Tongue (tissue), 3 donors: ENCODE measurements at places on chromosomes 5 and 9.

DNA sequence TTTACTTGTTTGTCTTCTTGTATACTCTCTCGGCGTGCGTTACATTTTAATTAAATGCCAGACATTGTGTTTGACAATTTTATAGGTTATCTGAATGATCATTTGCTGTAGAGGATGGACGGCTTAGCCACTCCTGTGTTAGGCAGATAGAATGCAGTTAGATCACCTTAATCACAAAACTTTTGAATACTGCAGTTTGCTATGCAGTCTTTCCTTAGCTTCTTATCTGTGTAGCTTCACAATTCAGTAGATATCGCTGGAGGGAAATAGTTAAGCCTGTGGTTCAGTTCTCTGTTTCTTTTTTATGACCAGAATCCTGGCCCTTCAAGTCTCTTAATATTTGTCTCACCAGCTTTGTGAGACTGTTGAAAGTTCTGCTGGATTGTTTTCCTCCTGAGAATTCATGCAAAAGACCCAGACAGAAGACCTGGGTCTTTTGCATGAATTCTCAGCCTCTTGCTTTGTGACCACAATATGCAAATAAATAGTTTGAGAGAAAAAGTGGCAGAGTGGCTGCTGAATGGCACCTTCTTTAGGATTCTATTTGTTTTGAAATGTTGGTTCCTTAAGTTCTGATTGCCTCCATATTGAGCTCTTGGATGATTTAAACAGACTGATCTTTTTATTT, 40.2 kb downstream of the RASA1 start:
- no peak for DNase-seq

- DNase-seq = peak; percentile 75
These were observed 3.0 kb upstream of the ZBTB34 start for GRCh38 chr9:126857261-126857960.

- DNase-seq = no peak
These were observed 614.6 kb upstream of the ITGA1 start for GRCh38 chr5:52173133-52173532.

DNA sequence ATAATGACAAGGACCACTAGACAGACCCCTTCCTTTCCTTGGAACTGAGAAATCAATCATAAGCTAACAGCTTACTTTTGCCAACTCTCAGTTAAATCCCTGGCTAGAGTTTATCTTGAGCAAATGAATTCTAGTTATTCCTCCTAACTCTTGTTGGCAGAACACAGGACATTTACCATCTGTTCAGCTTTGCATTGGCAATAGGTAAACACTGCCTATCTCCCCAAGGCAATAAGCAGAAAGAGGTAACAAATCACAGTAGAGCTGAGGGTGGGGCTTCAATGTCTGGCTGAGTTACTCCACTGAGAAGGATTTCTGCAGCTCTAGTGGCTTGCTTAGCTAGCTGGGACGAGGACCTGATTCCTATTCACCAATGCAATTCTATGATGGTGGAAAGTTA, 503.3 kb upstream of the GRIA1 start:
- DNase-seq = no peak

GRCh38 chr5:102792705-102793104, 37.6 kb downstream of the PAM start:
- no peak for DNase-seq

DNA sequence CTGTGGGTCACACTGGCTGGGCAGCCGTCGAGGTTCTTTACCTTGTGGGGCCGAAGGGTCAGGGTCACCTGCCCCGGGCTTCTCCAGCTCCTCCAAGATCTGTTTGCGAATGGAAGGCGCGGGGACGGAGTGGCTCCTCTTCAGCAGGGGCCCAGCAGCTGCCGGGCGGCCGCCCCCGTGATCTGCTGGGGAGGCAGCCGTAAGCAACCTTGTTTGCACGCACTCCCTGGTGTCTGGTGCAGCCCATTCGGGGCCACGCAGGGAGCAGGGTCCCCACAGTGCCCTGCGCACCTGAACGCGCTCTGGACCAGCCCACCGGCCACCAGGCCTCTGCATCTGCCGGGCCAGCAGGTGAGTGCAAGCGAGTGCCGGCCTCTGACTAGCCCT, 34.9 kb downstream of the PNPLA7 start:
- no peak for DNase-seq

- peak; percentile 79 for DNase-seq
These were observed 94.1 kb downstream of the NFIB start for GRCh38 chr9:14219850-14220249.

DNA sequence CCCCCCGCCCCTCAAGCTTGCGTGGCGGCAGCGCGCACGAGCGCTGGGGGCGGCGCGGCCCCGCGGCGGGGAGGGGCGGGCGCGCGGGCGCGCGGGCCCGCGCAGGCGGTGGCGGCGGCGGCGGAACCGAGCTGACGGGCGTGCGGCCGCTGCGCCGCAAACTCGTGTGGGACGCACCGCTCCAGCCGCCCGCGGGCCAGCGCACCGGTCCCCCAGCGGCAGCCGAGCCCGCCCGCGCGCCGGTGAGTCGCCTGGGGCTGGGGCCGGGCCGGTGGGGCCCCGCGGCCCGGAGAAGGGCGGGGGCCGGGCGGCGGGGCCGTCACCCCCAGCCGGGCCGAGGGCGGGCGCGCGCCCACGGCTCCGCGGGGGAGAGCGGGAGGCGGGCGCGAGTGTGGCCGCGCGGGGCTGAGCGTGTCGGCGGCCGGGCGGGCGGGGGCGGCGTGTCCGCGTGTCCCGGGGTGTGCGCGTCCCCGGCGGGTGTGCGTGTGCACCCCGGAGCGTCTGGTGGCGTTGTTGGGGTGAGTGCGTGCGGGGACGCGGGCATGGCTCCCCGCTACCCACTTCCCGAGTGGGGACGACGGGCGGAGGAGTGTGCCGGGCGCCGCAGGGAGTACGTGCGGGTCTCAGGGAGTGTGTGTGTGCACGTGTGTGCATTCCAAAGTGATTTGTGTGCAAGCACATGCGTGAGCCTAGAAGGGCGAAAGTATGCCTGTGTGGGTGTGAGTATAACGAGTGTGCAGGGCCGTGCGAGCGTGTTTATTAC, at the start of gene NEK6:
Gene NEK6, plus strand, starts transcription at position 106 of the 763 bp plus-strand sequence. CDS start 44,016 bp downstream, outside the sequence.
- DNase-seq = no peak

GRCh38 chr5:181043285-181044092, 3.4 kb downstream of the BTNL9 start:
- DNase-seq = no peak

DNA sequence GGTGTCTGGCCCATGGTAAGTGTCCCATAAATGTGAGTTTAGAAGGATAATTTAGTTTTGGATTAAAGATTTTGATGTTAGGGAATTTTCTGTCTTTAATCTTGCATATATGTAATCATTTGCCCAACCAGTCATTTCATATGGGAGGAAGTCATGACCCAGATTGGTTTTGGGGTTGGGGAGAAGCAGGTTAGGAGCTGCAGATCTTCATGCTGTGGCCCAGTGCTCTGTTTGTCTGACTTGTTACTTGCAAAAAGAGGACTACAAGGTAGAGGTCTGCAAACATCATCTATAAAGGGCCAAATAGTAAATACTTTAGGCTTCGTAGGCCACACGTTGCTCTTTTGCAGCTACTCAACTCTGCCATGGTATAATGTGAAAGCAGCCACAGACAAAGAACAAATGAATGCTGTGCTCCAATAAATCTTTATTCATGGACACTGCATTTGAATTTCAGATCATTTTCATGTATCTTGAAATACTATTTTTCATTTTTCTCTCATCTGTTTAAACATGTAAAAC, 16.8 kb downstream of the OSTF1 start:
- DNase-seq = no peak

- no peak for DNase-seq
These were observed 25.9 kb downstream of the MTRR start for GRCh38 chr5:7894860-7895259.

- no peak for DNase-seq
These were observed 160.6 kb upstream of the PLCXD3 start for GRCh38 chr5:41670854-41671479.

GRCh38 chr5:168847511-168848073, 268.4 kb upstream of the PANK3 start:
- no peak for DNase-seq

GRCh38 chr9:112334432-112334841, 1.0 kb upstream of the PTBP3 start:
- DNase-seq = peak; percentile 59

GRCh38 chr5:83547161-83547560, 75.6 kb downstream of the VCAN start:
- DNase-seq = no peak

DNA sequence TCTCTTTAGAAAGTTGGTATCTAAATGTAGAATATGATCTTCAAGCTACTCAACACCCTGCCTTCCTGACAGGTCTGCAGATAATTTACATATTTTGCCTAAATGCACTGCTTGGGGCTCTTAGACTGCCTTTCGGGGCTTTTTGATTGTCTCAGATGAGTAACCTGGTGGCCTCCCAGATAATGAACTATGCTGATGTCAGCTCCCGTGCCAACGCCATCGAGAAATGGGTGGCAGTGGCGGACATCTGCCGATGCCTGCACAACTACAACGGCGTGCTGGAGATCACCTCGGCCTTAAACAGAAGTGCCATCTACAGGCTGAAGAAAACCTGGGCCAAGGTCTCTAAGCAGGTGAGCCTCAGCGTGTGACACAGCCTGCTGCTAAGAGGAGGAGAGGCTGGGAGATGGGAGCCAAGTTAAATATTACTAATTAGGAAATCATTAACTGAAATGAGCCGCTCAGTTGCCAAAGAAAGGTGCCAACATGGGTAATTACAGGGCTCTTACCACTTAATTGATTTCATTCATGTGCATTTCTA, 20.8 kb upstream of the CKMT2 start:
- DNase-seq = no peak

GRCh38 chr5:161085056-161085455, 233.0 kb upstream of the ATP10B start:
- DNase-seq = peak; percentile 59

GRCh38 chr9:36575411-36575882, 2.8 kb downstream of the MELK start:
- no peak for DNase-seq

GRCh38 chr5:171986772-171987171, 19.7 kb downstream of the FBXW11 start:
- DNase-seq = no peak

GRCh38 chr5:164051745-164052144, 546.3 kb downstream of the MAT2B start:
- no peak for DNase-seq

GRCh38 chr5:140398379-140398811, 3.2 kb upstream of the ANKHD1 start:
- DNase-seq = peak; percentile 12

- no peak for DNase-seq
These were observed 970.9 kb downstream of the TAF11L14 start for GRCh38 chr5:18605186-18605585.

DNA sequence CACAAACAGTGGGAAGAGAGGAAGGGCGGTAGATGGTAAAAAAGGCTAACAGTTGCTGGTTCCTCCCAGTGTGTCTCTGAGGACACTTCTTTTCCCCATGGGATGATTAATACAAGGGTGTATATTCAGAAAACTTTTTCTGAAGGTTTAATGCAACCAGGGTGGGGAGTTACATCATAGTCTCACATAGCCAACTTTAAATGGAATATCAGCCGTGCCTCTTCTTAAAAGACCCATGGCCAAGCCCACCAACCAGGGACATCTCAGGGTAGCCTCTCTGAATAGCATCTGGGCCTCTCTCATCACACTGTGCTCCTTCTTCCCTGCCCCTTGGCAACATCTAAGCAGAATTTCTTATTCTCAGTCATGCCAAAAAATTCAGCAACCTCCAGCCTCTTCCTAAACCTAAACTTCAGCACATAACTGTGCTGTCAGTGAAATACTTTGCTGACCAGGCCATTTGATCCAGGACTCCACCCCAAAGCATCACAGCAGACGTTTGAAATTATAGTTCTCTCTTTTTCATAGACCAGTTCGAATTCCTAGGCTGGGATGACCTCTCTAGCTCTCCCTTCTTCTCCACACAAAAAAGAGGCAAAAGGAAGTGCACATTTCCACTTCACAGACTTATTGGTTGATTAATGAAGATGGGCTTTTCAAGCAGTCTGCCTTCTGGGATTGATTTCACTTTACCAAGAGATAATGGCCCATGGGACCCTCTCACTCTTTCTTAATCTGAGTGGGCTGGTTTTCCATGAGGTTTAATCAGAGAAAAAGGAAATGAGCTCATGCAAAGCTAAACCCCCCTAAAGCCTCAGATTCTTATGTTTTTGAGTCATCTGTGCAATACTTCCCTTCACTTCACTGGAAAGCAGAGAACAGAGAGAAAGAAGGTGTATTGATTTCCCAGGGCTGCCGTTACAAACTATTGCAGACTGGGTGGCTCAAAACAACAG, 85.1 kb upstream of the RAI14 start:
- DNase-seq = peak; percentile 53

- DNase-seq = no peak
These were observed 200.2 kb downstream of the SLIT3 start for GRCh38 chr5:169100735-169101075.

GRCh38 chr9:21781656-21782055, 20.8 kb upstream of the MTAP start:
- no peak for DNase-seq

GRCh38 chr5:4229414-4230292, 634.0 kb downstream of the IRX1 start:
- DNase-seq = no peak

DNA sequence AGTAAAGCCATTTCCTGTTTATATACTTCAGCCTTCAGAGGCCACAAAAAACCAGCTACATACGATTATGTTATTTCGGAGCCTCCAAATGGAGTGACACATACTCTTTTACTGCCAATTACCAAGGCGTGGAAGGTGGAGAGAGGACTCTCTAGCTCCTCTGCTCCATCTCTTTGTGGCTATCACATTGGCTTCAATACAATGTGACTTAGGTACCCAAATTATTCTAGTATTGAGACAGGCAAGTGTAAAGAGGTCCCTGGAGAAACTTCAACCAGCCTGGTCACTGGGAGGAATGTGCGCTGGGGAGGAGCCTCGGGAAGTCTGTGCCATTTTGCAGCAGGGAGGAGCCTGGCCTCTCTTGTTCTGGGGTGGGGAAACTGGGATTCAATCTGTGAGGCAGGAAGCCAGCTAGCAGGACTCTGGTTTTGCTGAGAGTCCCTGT, 85.8 kb upstream of the TAS2R1 start:
- DNase-seq = no peak

- no peak for DNase-seq
These were observed 280.5 kb downstream of the NSG2 start for GRCh38 chr5:174325961-174326360.

DNA sequence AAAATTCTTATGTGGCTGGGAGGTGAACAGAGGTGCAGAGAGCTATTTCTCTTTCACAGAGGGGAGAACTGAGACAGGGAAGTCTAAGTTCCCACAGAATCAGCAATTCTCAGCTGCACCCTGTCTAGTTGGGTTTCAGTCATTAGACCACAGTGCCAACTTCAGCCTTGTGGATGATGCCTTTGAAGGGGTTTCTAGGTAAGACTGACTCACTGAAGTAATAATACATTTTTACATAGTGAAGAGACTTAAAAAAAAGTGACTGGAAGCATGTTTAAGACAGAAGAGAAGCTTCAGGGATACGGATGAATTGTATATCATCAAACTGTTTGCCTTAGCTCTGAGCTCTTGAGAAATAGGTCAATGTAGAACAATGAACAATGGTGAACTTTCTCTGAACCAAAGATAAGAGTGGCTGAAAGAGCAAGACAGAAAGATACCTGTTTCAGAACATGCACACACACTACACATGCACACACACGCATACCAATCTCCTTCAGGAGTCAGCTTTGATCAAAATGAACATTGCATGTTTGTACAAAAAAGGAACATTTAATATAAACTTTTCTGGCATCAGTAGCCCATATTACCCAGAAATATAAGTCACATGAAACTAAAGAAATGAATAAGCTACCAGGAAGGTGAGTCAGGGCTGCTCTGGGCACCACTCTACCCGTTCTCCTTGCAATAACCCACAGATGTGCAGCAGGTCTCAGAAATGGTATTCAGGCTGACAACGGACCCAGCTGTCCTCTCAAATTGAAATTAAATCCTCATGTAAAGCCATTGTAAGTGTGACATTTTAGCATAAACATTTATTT, 12.6 kb upstream of the FYB1 start:
- DNase-seq = no peak
